Activated naive CD8-positive, alpha-beta T cell treated with anti-CD3 and anti-CD28 coated beads, Interleukin-2, amount 10 ng/mL, durations not matched to agents 7 days and 5 days (primary cell): ENCODE measurements at places on chromosomes 6 and 20. TPM values are rescaled to one million over a fixed set of nuclear protein-coding genes. Genes with fewer than 3 reads are reported as not detected.

CLVS2 gene
- total RNA-seq, result not detected

TSHZ2 gene
- total RNA-seq, result 0.44 TPM

LINC00237 gene
- total RNA-seq, result 0.33 TPM

JPH2 gene
- total RNA-seq, result 0.37 TPM

MEI4 gene
- total RNA-seq, result not detected

RALY gene
- 190 TPM for total RNA-seq

CD93 gene
- total RNA-seq, result 0.47 TPM

HCK gene
- total RNA-seq, result 0.79 TPM

PRND gene
- not detected for total RNA-seq

POM121L2 gene
- not detected for total RNA-seq

SLC26A8 gene
- total RNA-seq, result not detected

- DNase-seq, result no peak
These were observed 4.7 kb upstream of the GTSF1L start for GRCh38 chr20:43731469-43731868.

DNA sequence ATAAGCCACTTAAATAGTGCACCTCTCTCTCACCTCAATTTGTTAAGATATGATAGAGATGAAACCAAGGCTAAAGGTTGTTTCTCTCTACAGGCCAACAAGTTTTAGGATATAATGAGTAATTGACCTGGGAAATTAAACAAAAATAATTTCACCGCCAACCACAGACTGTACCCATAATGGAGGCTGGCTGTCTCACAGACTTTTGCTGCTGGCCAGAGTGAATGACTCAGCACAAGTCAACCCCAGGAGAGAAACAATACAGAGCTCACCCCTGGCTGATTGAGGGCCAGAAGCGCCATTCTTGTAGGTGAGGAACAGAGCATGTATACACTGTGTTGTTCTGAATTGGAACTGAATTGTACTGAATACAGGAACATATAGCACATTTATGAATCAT is 99.9 kb downstream of the CAP2 start:
- DNase-seq, result no peak

- DNase-seq, result no peak
These were observed 55.2 kb upstream of the CDKAL1 start for GRCh38 chr6:20479060-20479459.

DNA sequence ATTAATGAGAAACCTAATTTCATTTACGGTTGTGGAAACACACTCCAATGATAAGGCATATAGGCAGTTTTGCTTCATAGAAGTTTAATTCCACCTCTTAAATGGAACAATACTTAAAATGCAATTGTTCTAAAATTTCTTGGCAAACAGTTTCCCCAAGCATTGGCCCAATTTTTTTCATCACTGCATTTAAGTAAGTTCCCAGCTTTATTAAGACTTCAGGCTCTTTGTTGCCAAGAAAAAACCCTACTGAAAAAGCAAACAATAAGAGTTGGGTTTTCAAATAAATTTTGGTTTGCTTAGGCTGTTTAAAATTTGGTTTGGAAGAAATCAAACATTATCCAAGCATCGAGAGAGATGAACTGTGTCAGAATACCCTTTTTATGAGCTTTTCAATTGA is 690.9 kb upstream of the NRSN1 start:
- no peak for DNase-seq

GRCh38 chr20:40908309-40908708 is 120.3 kb upstream of the TOP1 start:
- DNase-seq, result no peak

- DNase-seq, result no peak
These were observed 409.9 kb downstream of the LAMA2 start for GRCh38 chr6:129292836-129293235.

- DNase-seq, result no peak
These were observed 415.6 kb upstream of the BTBD3 start for GRCh38 chr20:11502061-11502460.

DNA sequence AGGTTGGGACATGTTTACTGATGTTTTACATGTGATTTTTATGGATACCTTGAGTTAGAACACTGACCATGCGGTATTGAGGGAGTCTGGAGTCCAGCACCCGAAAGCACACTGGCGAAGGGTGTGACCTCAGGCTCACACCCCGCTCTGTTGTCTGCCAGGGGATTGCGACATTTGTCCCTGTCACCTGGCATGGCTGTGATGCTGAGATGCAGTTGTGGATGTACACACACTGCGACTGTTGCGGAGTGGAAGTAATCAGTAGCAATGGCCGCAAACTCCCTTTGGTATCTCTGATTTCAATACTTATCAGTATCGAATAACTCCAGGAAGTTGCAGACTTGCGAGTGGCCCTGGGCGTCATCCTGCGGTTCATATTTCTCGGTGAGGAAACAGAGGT is 43.2 kb downstream of the CDH4 start:
- no peak for DNase-seq

GRCh38 chr20:57826666-57827287 is 117.0 kb upstream of the PMEPA1 start:
- no peak for DNase-seq

DNA sequence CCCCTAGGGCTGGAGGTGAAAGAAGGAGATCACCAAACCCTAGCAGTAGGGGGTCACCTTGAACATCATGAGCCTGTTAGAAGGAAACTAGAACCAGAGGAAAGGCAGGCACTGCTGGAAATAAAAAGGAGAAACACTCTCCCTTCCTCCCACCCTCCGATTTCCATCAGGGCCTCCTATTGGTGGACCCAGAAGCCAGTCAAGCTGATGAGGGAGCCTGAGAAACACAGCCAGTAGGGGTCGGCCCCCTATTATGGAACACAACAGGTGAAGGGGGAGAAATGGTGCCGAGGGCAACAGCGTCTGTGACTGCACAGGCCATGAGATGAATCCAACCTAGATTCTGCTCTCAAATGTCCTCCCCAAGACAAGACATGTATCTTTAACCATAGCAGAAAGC is 156.1 kb upstream of the LRFN2 start:
- no peak for DNase-seq

- DNase-seq, result no peak
These were observed 223.7 kb upstream of the SULF2 start for GRCh38 chr20:48008850-48009515.

- peak; percentile 37 for DNase-seq
These were observed 243.5 kb downstream of the GMPR start for GRCh38 chr6:16481697-16482399.

- DNase-seq, result no peak
These were observed 4.1 kb downstream of the RBM38 start for GRCh38 chr20:57395111-57395966.

DNA sequence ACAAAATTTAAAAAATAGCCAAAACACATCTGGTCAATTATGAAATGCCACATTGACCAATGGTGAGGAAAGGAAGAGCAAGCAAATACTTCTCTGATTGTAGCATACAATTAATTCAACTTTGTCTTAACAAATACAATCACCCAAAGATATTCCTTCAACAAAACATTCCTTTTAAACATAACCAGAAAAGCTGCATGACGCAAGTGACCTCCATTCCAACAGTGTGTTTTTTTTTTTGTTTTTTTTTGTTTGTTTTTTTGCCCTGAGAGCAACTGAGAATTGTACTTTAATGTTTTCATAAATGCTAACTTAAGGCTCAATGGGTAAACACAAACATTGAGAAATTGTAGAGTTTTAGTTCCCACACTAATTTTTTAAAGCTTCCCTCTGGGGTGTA is 184.4 kb downstream of the PTPRK start:
- DNase-seq, result no peak

- DNase-seq, result no peak
These were observed 379.6 kb downstream of the COL12A1 start for GRCh38 chr6:74826263-74826662.

DNA sequence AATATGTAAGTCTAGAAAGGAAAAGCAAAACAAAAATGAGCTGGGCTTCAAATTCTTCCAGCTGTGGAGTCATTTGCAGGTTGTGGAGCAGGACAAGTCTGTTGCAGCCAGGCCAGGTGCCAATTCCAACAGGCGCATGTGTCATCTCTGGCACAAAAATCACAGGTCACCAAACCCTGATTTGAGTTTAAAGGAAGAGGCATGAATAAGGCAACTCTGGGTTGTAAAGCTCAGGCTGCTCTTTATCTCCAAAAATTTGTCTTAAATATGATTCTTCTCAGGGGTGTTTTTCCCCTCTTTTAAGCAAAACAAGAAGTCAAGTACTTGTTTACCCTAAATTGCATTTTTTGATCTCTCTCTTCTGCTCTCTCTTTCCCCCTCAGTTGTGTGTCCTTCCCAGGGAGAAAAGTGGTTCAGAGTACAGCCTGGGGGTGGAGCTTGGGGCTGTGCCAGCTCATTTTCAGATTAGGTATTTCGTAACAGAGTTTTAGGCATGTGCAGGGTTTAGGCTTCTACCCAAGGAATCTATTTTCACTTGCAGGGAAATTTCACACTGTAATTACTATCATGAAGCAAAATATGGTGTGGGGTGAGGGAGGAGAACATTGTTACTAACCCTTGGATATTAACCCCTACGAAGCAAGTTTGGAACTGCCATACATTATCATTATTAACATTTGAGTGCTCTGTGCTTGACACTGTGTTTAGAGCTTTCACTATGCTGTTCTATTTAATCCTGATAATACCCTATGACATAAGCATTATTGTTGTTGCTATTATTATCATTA is 8.3 kb upstream of the NCOA3 start:
- peak; percentile 51 for DNase-seq

DNA sequence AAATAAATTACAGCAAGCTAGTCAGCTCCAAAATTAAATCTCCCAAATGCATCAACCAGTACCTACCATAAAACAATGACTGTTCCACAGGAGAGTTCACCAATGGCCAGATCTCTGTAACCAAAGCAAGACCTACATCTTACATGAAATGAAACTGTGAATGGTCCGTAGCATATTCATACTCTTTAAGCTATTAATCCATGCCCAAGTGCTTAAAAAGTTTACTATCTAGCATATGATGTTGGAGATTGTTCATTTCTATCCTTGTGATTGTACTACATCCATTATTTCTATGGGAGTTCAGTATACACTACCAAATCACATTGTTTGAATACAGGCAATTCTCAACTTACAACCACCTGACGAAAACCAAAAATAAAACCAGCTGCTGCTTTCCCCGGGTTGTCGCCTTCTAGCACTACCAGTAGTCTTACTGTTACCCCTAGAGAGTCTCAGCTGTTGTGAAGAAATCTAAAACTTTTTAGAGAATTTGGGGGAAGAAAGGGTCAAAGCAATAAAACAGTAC is 38.0 kb downstream of the HIVEP2 start:
- no peak for DNase-seq

- no peak for DNase-seq
These were observed 7.7 kb downstream of the AMD1 start for GRCh38 chr6:110882274-110882619.

DNA sequence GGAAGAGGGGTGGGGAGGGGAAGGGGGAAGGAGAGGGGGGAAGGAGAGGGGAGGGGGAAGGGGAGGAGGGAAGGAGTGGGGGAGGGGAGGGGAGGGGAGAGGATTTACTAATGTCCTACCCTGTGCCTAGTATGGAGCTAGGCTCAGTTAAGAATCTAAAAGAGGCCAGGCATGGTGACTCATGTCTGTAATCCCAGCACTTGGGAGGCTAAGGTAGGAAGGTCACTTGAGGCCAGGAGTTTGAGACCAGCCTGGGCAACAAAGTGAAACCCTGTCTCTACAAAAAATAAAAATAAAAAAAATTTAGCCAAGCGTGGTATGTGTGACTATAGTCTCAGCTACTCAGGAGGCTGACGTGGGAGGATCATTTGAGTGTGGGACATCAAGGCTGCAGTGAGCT is 13.0 kb downstream of the UBE2J1 start:
- DNase-seq, result no peak

DNA sequence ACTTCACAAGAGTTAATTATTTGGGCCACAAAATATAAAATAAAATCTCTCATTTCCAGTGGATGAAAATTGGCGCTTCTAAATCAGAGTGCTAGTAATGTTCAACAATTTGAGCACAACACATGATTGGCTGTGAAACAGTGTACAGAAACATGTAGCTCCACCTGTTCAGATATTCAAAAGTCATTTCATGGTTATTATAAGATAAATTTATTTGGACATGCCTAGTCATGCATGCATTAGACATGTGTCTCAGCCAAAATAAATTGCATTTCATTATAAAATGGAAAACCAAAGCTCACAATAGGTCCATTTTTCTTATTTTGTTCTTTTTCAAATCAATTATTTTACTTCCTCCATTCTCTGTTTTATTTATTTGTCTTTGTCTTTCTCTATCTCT is 374.8 kb downstream of the LMBRD1 start:
- DNase-seq, result no peak

DNA sequence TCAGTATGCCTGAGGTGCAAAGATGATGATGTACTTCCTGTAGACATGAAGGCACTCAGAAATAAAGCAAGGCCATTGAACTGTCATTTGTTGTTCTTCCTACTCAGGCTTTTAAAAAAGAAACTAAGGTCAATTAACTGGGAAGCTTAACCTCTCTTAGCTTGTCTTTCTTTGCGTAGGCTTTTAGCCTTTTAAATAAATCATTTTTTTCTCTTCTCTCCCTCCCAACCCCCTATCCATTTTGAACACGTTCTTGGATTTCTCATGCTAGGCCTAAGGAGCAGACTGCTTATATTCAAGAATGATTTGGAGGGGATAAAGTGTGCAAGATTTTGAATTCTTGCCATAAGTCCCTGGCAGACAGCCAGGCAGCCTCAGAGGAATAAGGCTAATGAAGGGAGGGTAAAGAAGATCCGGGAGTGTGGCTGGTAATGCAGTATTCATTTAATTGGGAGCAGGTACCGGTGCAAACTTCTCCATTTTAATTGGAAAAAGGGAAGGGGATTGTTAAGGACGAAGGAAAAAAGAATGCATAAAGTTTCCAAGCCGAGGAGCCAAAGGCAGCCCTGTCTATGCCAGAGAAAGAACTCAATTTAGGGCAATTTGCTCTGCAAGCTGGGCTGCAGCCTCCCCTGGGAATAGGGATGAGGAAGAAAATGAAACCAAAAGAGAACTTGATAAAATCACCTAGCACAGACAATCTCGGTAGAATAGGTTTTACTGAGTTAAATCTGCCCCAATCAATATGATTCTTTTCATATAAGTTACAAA is 343.8 kb upstream of the MMS22L start:
- DNase-seq, result no peak

DNA sequence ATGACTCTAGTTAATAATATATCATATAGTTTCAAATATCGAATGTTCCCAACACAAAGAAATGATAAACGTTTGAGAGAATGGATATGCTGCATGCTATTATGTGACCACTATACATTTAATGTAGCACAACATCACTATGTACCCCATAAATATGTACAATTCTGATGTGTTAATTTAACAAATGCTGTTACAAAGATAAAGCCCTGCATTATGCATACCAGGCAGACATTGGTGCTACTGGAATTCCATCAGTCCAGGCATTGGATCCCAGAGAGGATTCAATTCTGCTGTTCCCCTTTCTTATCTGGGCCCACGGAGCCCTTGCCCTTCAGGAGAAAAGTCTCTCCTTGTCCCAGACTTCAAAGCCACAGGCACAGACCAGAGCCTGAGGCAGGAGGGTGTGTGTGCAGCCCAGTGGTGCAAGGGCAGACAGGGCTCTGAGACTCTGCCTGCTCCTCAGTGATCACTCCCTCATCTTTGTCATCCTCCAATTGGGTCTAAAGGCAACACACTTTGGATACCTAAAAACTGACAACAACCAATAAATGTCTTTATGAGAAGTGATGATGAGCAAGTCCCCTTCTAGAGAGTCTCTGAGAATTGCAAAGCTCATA is 45.2 kb downstream of the PSMG4 start:
- no peak for DNase-seq

GRCh38 chr6:79335133-79335674 is 100.7 kb upstream of the HMGN3 start:
- no peak for DNase-seq

- DNase-seq, result no peak
These were observed 67.1 kb upstream of the MCM9 start for GRCh38 chr6:119002069-119002468.

GRCh38 chr6:34522761-34523160 is 33.4 kb downstream of the SPDEF start:
- DNase-seq, result no peak
